Right kidney (tissue), 9 donors: ENCODE measurements at places on chromosomes 2 and 18.

DNA sequence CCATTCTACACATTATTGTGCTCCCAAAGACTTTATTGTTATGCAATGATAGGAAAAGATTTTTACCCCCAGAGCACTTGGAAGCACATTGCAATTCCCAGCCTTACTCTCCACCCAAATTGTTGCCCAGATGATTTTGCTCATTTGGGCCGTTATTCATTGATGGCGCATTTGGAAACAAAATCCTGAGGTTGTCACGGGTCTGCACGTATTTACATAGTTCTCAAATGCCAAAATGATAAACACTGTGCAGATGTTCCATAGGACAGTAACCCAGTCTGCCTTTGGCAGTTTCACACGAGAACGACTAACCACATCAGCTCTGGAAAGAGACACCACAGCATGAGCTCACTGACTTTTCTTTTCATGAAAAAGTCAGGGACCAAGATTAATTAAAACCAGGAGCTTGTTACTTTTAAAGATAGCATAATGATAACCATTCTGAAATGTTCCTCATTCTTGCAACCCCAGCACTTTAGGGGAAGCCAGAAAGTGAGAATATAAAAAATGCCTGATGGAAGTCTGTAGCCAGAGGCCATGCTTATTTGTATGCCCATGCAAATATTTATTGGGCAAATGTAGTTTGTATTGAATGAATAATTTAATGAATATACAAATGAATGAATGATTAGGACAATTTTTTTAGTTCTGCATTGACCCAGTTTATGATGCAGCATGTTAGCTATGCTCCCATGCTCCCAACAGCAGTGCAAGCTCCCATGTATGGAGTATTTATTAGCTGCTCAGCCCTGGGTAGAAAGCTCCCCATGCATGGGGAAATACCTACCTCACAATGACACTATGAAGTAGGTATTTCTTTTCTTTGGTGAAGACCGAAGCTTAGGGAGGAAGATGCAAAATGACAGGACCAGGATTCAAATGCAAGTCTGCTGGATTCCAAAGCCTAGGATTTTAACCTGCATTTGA, 84.6 kb downstream of the MAIP1 start:
- DNase-seq = no peak

- no peak for DNase-seq
These were observed at the start of gene CYS1 for GRCh38 chr2:10079870-10080535. TSS of gene CYS1 (minus strand) at chr2:10080411. CDS start at chr2:10080223, 188 bp downstream.

DNA sequence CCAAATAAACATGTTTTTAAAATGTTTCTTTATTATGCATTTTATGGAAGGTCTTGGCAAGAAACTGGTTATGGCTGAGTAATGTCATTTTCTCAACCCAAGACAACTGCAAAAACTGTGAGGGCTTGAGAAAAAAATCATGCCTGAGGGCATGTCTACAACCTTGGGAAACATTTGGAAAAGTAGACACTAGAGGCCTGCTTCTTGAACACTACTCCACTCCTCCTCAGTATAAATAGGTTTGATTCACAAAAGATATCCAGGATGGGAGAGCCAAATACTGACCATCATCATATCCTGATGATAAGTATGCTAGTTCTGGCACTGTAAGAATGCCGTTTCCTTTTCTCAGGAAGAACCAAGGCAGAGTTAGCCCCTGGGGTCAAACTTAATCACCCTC, 71.1 kb downstream of the OSR1 start:
- no peak for DNase-seq

- DNase-seq = no peak
These were observed 199.7 kb downstream of the PID1 start for GRCh38 chr2:229071292-229071976.

DNA sequence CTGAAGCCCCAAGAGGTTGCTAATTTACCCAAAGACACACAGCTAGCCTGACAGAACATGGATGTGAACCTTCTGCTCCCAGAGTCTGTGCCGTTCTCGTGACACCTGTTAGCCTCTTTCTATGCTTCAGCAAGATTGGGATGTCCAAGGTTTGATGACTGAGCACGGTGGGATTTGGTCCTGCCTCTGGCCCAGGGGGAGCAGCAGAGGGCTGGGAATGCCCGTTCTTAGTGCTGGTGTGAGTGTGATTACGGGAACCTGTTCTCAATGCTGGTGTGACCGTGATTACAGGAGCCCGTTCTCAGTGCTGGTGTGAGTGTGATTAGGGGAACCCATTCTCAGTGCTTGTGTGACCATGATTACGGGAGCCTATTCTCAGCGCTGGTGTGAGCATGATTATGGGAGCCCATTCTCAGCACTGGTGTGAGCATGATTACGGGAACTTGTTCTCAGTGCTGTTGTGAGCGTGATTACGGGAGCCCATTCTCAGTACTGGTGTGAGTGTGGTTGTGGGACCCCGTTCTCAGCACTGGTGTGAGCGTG, 67.3 kb upstream of the SNTG2 start:
- peak; percentile 31 for DNase-seq
